ENCODE measurements at places on chromosomes 1 and 21.

DNA sequence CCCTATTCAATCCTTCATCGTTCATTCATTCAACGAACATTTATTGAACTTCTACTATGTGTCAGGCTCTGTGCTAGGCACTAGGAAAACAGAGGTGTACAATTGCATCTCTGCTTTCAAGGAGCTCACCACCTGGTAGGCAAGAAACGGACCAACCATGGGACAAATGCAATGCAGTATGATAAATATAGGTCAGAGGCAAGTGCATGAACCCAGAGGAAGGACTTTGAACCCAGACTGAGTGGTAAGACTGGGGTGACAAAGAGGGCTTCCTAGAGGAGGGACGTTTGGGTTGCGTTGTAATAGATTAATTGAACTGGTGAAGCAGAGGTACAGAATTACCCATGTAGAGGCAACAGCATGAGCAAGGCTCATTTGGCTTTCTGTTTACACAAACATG is 16.4 kb downstream of the CD2 start:
- DNase-seq, result no peak

DNA sequence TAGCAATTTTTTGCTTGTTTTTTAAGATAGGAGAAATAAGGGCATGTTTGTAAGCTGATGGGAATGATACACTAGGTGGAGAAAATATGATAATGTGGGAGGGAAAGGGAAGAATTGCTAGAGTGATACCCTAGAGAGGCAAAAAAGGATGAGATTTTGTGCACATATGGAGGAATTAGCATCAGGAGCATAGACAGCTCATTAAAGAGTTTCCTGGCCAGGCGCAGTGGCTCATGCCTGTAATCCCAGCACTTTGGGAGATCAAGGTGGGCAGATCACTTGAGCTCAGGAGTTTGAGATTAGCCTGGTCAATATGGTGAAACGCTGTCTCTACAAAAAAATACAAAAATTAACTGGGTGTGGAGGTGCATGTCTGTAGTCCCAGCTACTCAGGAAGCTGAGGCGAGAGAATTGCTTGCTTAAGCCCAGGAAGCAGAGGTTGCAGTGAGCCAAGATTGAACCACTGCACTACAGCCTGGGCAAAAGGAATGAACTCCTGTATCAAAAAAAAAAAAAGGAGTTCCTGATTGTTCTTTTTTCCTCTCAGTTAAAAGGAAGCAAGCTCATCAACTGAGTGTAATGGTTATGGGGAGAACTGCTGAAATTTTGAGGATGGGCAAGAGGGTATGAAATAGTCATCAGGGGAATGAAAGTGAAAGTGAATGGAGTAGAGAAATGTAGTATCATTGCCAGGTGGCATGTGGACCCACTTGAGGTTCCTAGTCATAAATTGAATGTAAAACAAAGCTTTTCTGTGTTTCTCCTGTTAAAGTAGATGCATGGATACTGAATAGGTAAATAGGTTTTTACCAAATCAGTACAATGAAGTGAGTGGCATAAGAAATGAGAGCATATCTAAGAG is 35.5 kb downstream of the SH3GLB1 start:
- DNase-seq, result no peak

GRCh38 chr1:117093091-117093534 is 28.4 kb downstream of the TRIM45 start:
- no peak for DNase-seq

GRCh38 chr21:45105906-45106485 is 31.6 kb downstream of the ADARB1 start:
- DNase-seq, result no peak

- DNase-seq, result no peak
Measured at GRCh38 chr1:202084791-202085681, 37.7 kb upstream of the GPR37L1 start.

GRCh38 chr1:7561331-7561921 is 209.7 kb upstream of the VAMP3 start:
- DNase-seq, result no peak

DNA sequence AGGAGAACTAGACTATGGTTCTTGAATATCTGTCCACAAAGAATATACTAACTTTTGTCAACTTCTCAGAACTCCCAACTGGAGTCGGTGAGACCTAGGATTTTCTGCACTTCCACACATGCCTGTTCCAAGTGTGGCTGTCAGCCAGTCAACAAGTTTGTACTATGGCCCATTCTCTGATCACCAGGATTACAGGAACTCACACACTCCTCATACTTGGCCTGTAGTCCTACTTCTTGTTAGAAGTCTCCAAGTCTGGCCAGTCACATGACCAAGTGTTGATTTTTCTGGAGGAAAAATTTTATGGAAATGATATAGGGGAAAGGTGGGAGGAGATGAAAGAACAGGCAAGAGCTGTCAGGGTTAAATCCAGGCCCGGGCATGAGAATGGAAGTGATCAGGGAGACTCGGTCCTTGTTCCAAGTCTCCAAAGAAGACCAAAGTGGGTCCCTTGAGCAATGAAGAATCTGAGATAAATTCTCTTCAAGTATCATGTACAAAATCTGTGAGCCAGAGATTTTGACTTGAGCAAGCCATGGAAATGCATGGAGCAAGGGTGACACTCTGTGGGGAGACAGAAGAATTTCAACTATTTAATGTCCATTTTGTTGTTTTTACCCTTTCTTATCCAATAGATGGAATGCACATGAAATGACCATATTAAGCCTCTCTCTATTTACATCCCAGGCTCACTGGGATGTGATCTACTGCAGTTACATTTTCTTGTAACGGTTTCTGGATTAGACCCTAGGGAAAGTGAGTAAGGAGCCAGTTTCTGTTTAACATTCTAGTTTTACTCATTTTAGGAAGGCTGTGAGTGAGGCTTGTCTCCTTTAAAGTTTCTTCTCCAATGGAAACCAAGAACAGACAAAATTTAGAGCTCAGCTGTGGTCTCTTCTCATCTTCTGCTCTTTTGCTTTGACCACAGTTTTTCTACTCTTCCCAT is 320.9 kb downstream of the ASTN1 start:
- no peak for DNase-seq

GRCh38 chr1:210800301-210800700 is 333.6 kb downstream of the KCNH1 start:
- no peak for DNase-seq

DNA sequence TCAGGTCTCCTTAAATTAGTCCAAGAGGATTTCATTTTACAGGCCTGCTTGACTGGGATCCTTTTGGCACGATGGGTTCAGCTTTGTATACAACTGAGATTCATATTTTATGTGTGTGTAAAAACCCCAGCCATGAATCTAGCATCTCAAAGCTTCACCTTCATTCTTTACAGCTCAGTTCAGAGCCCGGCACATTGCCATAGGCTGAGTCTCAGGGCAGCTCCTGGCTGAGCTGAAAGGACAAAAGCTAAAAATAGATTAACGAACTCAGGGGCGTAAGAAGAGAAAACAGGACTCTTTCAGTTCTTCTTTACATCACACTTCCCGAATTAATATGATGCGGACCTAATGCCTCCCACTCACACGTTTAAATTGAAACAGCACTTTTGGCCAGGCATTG is 262.8 kb upstream of the PBX1 start:
- no peak for DNase-seq

GRCh38 chr1:13498553-13498952 is 15.2 kb downstream of the LRRC38 start:
- no peak for DNase-seq

- DNase-seq, result no peak
Measured at GRCh38 chr1:40880813-40881549, 18.8 kb upstream of the CITED4 start.

DNA sequence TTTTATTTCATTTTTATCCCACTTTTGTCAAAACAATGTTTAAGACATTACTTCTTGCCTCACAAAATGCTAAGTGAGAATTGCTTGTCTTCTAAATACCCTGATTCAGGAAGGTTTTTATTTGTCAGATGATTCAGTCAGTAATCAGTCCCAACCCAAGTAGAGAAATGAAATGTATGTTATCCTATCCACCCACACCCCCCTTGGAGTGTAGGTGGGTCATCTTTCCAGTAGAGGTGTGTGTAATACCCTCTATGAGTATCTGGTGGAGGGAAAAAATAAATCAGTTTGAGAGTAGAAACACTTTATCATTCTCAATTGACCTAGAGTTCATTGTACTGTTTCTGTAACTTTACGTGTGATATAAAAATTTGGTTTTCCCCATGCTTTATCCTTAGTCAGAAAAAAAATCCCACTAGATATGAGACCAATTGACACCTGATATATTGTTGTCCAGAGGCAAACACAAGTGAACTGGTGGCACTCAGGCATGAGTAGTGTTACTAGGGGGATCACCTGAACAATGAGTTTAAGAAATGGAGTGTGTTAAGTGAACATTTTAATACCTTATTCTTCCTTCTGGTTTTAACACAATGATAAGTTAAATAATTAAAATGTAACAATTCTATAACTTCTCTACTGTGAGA is 153.8 kb upstream of the C1orf105 start:
- DNase-seq, result no peak

DNA sequence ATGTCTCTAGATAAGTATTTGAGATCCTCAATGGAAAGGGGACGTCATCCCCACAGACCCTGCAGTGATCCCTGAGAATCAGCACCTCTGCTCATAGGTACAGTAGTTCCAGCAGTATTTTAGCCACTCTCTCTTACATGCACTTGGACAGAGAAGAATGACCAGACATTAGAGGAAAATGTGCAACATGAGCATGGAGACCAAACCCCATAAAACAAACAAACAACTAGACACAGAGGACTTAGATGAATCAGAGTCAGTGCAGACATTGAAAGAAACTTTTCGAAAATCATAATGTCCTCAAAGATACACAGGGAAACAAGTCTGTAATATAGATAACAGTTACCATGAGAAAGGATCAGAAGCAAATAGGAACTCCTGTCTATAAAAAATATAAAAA is 108.2 kb downstream of the LYPLAL1 start:
- no peak for DNase-seq

DNA sequence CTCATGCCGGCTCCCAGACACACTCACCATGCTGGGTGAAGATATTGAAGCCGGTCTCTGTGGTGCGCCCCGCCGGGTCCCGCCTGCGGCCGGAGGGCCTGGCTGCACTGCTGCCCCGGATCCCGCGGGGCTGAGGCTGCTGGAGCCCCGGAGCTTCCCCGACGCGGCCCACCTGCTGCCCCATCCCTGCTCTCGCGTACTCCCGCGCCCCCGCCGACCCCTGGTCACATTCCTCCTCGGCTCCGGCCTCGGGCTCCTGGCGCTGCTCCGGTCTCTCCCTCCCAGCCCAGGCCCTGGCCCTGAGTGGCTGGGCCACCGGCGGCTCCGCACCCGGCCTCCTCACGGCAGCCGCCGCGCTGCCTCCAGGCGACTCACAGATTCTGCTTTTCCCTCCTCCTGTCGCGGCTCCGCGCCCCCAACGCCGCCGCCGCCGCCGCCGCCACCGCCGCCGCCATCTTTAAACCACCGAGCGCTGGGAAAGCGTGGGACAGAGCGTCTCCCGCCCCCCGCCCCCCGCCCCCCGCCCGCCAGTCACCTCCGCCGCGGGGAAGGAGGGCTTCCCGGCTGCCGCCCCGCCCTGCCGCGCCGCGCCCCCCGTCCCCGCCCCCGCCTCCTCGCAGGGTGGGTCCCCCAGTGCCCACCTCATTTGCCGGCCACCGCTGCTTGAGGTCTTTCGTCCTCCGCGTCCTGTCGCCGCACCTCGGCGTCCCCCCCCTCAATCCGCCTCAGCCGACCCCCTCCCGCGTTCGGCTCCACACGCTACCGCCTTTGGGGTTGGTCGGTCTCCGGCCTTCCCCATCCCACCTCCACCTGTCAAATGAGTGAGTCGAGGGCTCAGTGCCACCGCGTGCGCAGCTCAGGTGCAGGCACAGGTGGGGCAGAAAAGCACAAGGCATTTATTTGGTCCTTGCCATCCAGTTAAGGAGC is at the start of gene ABL2:
TSS of gene ABL2 (minus strand) at position 464 of the 927 bp plus-strand sequence. CDS start at position 184, 280 bp downstream.
- DNase-seq, result no peak

- no peak for DNase-seq
Measured at GRCh38 chr1:54950006-54950368, 30.4 kb upstream of the TMEM61 start.

GRCh38 chr1:16131636-16132324 is 24.1 kb downstream of the EPHA2 start:
- DNase-seq, result no peak

DNA sequence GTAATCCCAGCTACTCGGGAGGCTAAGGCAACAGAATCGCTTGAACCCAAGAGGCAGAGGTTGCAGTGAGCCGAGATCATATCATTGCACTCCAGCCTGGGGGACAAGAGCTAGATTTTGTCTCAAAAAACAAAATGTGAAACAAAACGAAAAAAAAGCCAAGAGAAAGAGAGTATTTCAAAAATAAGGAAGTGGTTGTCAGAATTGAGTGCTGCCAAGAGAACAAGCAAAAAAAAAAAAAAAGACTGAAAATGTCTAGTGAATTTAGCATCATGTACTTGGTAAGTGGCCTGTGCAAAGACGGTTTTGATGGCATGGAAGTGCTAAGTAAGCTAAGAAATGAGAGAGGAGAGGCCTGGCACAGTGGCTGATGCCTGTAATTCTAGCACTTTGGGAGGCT is 14.3 kb downstream of the KPNA6 start:
- DNase-seq, result no peak

GRCh38 chr1:159211331-159212136 is 6.9 kb downstream of the ACKR1 start:
- no peak for DNase-seq

DNA sequence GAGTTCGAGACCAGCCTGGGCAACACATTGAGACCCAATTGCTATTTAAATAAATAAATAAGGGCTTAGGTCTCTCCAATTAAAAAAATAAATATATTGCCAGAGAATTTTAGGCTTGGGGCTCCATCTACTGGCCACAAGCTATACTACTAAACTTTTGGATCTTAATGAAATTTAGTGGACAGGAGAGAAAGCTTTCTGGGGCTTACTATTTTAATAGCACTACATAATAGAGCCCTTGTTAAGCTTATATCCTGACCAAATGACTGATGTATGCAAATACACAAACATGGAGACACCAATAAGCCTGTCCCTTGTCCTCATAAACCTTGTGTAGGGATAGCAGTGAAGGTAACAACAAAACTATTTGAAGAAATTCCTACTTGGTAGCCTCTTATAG is 18.4 kb downstream of the CCT3 start:
- no peak for DNase-seq

DNA sequence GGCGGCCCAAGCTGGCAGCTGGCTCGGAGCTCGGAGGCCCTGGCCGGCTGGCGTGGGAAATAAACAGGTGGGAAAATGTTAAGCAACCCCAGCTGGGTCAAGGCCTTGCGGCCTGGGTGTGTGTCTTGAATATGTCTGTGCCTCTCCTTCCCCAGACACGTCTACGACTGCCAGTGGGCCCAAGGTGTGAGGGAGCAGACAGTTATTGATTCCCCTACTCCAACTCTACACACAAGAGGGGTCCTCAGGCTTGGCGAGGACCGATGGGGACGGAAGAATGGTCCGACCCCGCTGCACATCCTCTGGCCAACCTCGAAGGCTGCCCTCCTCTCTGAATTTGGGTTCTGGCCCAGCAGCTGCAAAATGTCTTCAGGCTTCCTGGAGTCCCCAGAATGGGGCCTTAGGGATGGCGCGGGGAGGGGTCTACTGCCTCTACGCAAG is 2.2 kb downstream of the IL22RA1 start:
- no peak for DNase-seq

DNA sequence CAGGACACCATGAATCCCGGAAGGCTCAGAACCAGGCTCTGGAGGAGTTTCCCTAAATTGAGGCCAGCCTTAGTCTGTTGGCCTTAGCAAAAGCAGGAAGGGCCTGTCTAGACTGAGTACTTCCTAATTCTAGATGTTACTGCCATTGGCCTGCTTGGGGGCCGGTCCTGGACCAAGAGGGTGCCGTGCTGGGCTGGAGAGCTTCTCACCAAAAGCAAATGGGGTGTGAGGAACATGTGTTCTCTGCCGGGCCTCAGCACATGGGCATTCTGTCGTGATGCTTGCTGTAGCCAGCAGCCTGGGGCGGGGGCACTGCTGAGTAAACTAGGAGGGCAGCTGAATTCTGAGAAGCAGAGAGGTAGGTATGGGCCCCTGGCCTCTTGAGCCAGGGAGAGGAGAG is 35.7 kb upstream of the MAN1C1 start:
- no peak for DNase-seq
